B cell (primary cell): ENCODE measurements at places on chromosomes 3 and 15. TPM values are rescaled to one million over a fixed set of nuclear protein-coding genes. Genes with fewer than 3 reads are reported as not detected.

The SPINT1 gene
- polyA plus RNA-seq, result 12.3 and 21.3 TPM in 2 replicates

The ECE2 gene
- not detected in 2 replicates for polyA plus RNA-seq

The LRRC31 gene
- polyA plus RNA-seq, result not detected in 2 replicates

The PLS1 gene
- polyA plus RNA-seq, result 0.13 TPM in 2 replicates

The FILIP1L gene
- 0.22 and 0.48 TPM in 2 replicates for polyA plus RNA-seq

The FGD5 gene
- not detected in 2 replicates for polyA plus RNA-seq

The UNC13C gene
- not detected in 2 replicates for polyA plus RNA-seq

The ITGA11 gene
- not detected in 2 replicates for polyA plus RNA-seq
